ENCODE measurements at places on chromosomes 7 and 10.

DNA sequence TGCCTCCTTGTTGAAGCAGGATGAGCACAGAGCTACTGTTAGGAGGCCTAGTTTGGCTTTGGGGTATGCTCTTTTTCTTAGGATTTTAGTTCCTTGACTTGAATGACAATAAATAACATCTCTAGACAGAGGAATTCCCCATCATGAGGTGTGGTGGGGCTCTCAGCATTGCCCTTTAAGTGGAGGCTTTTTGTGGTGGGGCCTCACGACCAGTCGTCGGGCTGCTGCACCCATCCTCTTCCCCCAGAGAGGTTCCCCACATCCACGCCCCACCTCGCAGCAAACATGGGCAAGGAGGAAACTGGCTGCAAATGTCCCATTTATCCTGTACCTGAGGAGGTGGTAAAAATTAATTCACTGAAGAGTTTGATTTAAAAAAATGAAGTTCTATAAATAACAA lies 36.1 kb upstream of the TARP start:
- no peak for DNase-seq

DNA sequence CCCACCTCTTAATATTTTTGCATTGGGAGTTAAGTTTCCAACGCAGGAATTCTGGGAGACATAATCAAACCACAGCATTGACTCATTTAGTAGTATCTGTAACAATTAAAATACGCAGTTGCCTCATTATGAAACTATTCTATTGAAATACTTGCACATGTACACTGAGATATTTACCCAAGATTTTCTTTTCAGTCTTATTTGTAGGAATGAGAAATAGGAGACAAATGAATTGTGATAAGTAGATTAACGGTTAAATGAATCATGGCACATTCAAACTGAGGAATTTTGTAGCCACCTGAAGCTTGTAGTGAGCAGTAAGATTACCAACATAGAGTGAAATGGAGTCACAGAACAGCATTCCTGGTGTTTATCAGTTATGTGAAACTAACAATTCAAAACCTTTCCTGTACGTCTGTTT lies 18.1 kb downstream of the RP9 start:
- DNase-seq, result no peak

GRCh38 chr7:44142028-44142427 lies 896 bp upstream of the MYL7 start:
- DNase-seq, result no peak

GRCh38 chr10:119762035-119762434 lies 36.2 kb downstream of the INPP5F start:
- DNase-seq, result no peak

GRCh38 chr7:95993380-95993779 lies 221.0 kb downstream of the DYNC1I1 start:
- no peak for DNase-seq
